ENCODE measurements at places on chromosomes 3 and 15.

GRCh38 chr3:132726341-132726823 is 4.2 kb upstream of the NPHP3 start:
- peak; percentile 57 for DNase-seq

GRCh38 chr3:124760601-124761000 is 30.3 kb downstream of the UMPS start:
- peak; percentile 65 for DNase-seq

GRCh38 chr3:150761831-150762661 is 923 bp downstream of the SIAH2 start:
- DNase-seq: peak; percentile 70

GRCh38 chr15:68061171-68061570 is 7.1 kb downstream of the PIAS1 start:
- DNase-seq: no peak
